ENCODE measurements at places on chromosomes 1 and 21. TPM values are rescaled to one million over a fixed set of nuclear protein-coding genes. Genes with fewer than 3 reads are reported as not detected.

DNA sequence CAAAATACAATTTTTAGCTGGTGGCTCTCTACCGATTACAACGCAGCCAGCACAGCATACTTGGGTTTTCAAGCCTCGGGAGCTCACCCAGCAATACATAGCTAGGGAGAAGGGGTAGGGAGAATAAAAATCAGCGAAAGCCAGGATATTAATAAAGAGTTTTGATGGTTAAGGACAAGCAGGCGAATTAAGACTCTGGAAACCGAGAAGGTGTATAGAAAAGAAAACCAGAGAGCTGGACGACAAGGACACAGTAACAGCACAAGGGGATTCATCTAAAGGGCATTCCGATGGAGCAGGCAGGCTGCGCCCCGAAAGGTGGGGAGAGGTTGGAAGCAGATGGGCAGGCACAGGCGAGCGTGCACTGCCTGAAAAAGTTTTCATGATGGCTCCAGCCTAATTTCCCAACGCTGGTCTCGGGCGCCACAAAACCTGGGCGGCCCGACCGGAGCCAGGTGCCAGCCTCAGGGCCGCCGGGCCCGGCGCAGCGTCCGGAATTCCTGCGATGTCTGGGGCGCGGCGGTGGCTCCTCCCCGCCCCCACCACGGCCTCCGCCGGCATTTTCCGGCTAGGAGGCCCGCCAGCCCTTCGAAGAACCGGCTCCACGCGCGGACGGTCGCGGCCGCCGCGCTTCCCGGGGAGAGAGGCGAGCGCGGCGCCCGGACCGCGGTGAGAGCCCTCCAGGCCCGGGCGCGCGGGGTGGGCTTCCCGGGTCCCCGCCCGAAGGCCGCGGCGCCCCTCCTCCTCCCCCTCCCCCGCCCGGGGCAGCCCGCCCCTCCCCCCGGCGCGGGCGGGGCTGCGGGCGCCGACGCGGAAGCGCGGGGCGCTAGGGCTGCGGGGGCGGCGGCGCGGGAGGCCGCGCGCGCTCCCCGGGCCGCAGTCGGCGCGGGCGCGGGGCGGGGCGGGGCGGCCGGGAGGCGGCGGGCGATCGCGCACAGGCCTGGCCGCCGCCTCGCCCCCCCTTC, 774 bp upstream of the DYRK1A start:
- no peak for DNase-seq

- DNase-seq: no peak
Measured at GRCh38 chr1:248757784-248758195, 2.2 kb upstream of the LYPD8 start.

DNA sequence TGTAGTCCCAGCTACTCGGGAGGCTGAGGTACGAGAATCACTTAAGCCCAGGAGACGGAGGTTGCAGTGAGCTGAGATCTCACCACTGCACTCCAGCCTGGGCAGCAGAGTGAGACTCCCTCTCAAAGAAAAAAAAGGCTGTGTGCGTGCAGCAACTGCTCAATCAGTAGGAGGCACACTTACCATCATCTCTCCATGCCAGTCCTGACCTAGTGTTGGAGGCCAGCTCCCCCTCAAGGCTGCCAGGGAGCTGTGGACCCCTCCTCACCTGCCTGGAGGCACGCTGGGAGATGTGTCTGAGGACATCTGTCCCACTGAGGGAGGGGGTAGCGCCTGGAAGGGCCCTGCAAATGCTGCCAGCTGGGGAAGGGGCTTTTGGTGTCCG, 11.9 kb downstream of the RPS6KA1 start:
- DNase-seq: no peak

DNA sequence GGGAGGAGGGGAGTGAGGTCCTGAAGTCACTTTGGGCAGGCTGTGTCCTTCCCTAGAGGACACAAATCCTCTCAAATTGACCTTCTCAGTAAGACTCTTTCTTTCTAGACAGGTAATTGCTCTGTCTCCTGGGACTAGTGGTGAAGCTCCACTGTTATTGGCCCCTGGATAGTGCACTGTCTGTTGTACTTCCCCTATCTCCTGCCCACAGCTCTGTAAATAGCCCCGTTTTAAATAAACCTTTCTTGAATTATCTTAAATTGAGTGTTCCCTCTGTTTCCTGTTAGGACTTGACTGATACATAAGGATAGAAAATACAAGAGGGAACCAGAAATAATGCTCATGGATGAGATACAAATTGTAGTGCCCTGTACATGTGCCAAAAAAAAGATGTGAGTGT, 229.5 kb upstream of the USP24 start:
- DNase-seq: no peak

DNA sequence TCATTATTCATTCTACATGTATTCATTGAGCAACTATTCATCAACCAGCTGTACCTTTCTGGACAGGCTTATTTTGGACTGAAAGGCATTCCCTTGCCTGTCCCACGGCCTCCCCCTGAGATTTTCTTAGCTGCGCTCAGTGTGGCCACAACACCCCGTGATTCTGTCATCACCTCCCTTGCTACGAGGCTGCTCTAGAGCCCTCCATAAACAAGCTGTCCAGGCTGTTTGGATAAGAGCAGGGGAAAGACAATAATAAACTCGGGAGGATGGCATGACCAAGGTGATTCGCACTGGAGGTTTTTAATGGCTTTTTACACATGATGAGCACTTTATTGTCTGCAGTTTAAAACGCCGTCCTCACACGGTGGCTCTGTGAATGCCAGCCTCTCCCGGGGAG, 139.7 kb downstream of the ROR1 start:
- DNase-seq: no peak

- no peak for DNase-seq
Measured at GRCh38 chr21:25115021-25115420, 492.3 kb downstream of the MRPL39 start.

- no peak for DNase-seq
Measured at GRCh38 chr1:213749558-213749957, 238.2 kb upstream of the PROX1 start.

DNA sequence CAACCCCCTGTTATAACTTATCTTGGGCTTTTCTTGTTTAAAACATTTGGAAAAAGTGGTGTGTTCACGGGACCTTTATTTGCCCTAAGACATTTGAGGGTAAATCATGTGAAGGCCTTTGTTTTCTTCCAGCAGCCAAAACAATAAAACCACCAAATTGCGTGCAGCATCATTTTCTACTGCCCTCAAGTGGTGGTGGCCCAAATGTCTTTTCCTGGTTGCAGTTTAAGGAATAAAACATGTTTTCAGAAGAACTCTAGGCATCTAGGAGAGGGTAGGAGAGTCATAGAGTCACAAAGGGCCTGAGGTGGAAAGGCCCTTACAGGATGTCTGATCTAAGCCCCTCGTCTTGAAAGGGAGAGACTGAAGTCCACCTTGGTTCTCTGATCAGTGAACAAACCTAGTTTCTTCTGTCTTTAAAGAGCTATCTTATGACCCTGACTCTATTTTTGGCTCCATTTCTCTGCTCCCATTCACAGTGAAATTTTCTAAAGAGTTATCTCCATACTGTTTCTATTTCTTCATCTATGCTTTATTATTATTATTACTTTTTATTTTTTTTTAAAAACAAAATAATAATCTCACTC, 16.0 kb upstream of the EPS15 start:
- peak; percentile 45 for DNase-seq

DNA sequence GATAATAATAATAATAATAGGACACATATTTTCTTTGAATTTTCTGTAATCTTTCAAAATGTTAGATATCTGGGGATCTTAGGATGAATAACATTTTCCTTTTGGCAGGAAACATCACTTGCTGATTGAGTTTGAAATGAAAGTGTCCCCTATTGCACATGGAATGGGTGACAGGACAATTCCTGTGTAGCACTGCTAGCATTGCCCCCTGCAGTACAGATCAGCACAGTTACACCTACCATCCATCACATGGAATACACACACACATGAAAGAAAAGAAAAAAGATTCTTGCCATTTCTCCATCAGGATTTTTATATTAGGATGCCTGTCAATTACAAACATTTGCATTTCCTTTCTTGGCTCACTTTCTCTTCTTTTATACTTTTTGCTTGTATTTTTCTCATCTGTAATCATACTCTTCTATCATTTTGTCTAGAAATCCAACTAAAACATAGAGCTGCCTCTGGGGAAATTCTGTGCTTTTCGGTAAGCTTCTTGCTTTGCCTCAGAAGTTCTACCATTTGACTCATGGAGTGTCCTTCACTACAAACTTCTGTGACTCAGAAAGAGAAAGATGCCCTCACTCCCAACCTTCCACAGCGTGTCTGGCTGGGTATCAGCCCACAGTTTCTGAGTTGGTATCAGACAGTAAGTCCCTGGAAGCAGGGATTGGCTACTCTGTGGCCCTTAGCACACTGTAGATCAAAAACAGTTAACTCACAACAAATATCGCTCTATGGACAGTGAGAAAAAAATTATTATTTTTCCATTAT, 641.2 kb downstream of the PTPRC start:
- DNase-seq: no peak

- DNase-seq: no peak
Measured at GRCh38 chr21:45636459-45636858, 7.1 kb upstream of the PCBP3 start.

Gene DEPDC1
- 23.3 TPM for total RNA-seq

Gene KRTAP21-2
- total RNA-seq: not detected

Gene CD52
- not detected for total RNA-seq

Gene SORT1
- 0.88 TPM for total RNA-seq

Gene RORC
- not detected for total RNA-seq

Gene LAMC2
- total RNA-seq: 7,314 TPM

Gene RPTN
- 0.07 TPM for total RNA-seq

Gene SMCP
- total RNA-seq: not detected

Gene OR6K3
- total RNA-seq: not detected

Gene CRP
- not detected for total RNA-seq
